ENCODE measurements at places on chromosomes 6 and 20. TPM values are rescaled to one million over a fixed set of nuclear protein-coding genes. Genes with fewer than 3 reads are reported as not detected.

Gene SASH1
- total RNA-seq, result 10.5 TPM

DNA sequence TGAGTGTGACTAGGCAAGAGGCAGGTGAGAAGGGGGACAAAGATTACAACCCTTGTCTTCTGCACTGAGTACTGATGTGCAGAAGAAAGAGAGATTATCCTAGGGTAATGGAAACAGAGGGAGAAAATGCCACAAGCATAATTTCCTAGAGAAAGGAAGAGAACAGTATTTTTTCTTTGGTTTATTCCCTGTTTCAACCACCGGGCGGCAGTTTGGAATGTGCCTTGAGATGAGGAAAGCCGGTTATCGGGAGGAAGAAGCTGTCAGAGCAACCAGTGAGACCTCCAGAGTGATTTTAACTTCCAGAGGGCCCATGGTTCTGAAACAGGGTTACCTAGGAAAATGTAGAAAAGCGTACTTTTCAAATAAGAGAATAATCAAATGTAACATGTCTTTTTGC lies 121.4 kb downstream of the REV3L start:
- DNase-seq, result peak; percentile 48

DNA sequence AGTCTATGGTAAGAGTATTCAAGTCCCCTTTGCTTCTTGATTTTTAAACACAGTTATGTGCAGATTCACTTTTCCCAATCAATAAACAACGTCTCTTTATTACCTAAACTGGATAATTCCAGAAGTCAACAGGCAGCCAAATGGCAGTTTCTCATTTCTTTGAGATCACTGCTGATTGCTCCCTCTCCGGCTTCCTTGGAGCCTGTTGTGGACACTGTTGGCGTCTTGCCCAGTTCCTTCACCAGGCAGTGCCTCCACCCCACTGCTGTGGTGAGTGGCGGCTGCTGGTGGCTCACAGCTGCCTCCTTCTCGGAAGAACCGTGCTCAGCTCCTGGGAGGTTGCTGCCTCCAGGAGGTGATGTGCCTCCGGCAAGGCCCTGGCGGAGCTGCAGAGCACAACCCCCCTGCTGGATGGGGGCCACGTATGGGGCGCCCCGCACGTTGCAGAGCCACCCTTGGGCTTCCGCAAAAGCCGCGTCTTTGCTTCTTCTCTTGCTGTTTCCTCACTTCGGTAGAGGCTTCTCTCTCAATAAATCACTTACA lies 105.1 kb upstream of the CNKSR3 start:
- peak; percentile 72 for DNase-seq

Gene CLDN20
- total RNA-seq, result not detected

GRCh38 chr6:12083302-12083701 lies 71.2 kb downstream of the HIVEP1 start:
- DNase-seq, result no peak
